Hematopoietic multipotent progenitor cell treated with erythropoietin and hydrocortisone succinate and interleukin-3 and kit ligand, for 8 days (in vitro differentiated cells): ENCODE measurements at places on chromosomes 6 and 20.

DNA sequence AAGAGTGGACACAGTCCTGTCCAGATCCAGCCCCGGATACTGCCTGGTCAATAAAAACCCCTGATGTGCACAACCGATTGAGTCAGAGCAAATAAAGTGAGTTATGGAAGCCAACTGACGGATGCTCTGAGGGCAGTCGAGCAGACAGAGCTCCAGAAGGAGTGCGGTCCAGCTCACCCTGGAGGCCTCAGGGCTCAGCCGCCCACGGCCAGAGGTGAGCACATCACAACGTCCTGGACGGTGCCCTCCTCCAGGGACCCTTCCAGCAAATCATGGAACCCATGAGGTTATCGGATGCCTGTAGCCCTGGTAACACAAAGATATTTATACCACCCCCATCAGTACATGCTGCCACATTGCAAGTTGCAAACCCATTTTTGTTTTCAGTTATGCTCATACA lies 44.0 kb upstream of the SMOC2 start:
- DNase-seq: no peak

DNA sequence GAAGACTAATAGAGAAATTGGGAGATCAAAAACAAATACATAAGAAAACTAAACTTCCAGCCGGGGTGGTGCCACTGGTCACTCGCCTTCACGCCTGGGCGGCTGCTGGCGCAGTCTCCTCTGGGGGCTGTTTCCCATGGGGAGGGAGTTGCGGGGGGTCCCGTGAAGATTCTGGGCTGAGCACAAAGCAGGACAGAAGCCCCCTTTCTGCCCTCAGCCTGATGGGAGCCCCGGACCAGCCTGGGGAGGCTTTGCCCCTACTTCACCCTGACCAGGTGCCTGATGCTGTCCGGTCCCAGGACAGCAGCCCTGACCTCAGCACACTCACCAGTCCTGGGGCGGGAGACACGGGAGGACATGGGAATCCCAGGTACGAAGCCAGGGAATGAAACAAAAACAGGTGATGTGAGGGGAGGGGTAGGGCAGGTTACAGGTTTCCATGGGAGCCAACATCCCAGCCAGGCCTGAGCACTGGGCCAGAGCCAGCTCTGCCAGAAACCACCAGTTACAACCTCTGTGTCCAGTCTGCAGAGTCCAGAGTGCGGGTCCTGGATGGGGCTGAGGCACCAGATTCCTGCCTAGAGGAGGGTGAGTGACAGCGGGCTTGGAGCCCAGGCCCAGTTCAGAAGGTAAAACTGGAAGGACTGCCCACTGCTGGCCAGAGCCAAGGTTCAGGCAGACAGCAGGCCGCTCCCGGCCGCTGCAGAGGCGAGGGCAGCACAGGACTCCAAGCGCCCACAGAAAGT lies 326.4 kb downstream of the TAF4 start:
- no peak for DNase-seq

- no peak for DNase-seq
These were observed 22.6 kb downstream of the MTHFD1L start for GRCh38 chr6:150887978-150888563.

DNA sequence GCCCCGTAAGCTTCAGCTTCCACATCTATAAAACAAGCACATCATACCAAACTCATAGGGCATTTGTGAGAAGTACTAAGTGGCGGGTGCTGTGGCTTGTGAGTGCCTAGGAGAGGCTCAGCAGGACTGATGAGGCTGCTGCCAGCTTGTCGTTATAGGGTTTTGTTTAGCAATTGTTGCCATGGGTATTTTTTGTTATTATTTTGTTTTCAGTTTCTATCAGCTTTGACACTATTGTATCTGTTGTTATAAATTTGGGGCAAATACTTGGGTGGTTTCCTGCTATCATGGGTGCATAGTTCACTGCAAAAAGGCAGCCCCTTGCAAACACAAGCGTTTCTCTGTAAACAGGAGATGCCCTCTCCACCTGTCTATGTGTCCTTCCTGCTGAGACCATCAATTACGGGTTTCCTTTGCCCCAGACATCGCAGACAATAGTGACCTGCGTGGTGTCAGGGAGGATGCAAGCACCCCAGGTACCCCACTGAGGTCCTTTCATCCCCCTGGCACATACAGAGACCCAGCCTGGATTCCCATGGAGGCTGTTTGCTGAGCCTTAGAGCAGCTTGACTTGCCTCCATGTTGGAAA lies 3.1 kb upstream of the CCDC167 start:
- DNase-seq: no peak

GRCh38 chr6:21103626-21104224 lies 489.8 kb upstream of the SOX4 start:
- DNase-seq: no peak

DNA sequence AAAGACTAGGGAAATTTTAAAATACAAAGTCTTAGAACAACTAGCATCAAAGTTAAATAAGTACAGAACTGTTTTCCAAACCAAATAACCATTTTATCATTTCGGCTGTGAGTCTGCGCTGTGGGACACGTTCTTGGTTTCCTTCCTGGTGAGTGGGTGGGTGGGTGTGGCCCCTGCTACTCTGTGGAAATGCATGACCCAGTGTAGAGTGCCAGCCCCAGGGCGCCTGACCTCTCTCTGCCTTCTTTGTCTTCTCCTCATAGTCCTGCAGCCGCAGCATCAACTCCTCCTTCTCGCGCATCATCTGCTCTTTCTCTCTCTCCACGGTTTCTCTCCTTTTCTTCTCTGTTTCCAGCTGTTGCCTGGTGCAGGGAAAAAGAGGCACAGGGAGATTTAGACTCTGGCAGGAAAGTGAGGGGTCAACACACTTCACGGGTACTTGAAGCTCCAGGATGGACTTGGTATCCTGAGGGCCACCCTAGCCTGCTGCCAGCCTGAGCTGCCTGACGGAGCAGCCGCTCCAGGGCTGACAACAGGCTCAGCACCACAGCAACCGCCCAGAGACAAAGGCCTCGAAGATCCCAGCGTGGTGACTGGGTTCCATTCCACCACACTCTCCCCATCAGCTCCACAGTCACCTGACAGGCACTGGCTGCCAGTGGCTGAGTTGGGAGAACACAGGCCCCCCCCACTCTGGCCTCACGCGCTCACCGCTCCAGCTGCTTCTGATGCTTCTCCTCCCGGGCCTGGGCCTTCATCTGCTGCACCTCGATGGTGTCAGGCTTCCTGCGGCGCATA lies 48.4 kb downstream of the EZR start:
- no peak for DNase-seq

DNA sequence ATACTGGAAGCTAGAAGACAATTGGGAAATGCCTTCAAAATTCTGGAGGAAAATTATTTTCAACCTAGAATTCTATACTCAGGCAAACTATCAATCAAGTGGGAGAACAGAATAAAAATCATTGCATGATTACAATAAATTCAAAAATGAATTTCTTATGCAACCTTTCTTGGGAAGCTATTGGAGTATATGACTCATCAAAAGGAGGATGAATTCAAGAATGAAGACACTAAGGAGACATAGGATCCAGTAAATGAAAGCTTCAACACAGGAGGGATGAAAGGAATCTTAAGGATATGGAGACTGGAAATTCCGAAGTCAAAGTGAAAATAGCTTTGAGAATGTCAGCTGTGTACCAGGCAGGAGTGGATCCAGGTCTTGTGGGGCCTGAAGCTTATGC lies 12.6 kb upstream of the UBR2 start:
- no peak for DNase-seq

GRCh38 chr20:25461281-25461650 lies 53.8 kb downstream of the GINS1 start:
- DNase-seq: no peak

GRCh38 chr6:108656836-108657235 lies 96.1 kb downstream of the FOXO3 start:
- DNase-seq: no peak

- no peak for DNase-seq
These were observed 3.7 kb downstream of the ACSS1 start for GRCh38 chr20:25054096-25054820.

DNA sequence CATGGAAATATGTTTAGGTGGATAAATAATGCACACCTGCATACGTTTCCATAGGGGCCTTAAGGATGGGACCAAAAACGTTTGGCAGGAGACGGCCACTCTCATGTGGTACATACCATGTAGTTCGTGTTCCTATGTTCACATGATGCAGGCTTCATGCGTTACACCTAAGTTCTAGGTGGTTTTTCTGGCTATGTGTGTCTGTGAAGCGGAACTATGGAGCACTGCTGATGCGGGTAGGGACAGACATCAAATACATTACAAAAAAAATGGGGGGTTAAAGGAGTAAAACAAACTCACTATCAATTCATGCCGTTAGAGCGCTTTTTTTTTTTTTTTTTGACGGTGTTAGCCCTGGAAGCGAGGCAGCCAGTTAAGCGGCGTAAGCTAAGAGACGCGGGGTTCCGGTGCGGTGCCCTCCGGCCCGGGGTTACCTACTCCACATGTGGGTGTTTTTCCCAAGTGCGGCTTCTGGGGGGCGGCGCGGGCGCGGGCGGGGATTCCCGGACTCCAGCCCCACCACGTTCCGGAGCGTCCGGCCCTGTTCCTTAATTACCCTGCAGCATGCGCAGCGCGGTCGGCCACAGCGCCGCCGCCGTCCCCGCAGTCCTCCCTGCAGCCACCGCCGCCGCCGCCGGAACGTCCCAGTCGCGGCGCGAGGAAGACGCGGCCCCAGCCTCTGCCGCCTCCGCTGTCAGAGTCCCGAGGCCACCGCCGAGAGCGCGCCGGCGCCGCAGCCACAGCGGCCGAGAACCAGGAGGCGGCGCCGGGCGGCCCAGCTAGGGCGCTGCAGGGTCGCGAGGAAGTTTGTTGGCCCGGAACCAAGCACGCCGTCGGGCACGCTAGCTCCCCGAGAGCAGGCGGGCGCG lies 648 bp downstream of the COL19A1 start:
- DNase-seq: peak; percentile 7

- no peak for DNase-seq
These were observed 157.5 kb upstream of the PMEPA1 start for GRCh38 chr20:57867181-57867803.

DNA sequence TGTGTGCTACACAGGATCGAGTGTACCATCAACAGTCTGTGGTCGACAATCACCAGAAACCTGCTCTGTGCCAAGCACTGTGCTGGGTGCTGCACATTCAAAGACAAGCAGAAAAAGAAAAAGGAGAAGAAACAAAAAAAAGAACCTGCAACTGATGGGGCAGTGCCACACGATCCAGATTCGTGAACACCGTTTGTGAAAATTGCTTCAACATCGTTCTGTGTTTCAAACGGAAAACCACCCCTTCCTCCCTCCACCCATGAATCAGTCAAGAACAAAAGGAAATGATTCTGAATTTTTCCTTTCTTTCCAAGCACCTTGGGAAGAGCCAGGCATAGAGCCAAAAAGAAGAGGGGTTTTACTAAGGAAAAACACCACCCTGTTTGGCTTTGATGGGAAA lies 129.2 kb upstream of the ARID1B start:
- no peak for DNase-seq

DNA sequence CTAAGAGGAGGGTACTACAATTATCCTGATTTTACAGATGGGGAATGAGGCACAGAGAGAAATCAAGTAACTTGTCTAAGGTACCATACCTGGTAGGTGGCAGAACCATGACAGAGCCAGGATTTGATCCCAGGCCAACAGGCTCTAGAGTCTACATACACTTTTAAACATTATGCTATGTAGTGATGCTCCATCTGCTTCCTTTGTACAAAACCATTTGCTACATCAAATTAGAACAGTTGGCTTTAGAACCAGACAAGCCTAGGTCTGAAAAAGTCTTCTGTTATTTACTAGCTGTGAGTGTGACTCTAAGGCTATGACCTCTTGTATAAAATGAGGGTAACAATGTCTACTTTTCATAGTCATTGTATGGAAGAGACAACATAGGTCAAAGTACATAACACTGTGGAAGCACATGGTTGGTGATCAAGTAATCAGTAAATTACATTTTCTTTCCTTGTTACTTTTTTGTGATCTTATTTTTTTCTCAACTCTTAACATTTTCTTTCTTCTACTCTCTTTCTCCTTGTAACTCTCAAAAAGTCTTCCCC lies 122.1 kb downstream of the PDSS2 start:
- DNase-seq: no peak

GRCh38 chr6:153117986-153118879 lies 12.8 kb downstream of the RGS17 start:
- peak; percentile 22 for DNase-seq

GRCh38 chr6:85354761-85355618 lies 94.9 kb upstream of the NT5E start:
- peak; percentile 79 for DNase-seq

GRCh38 chr20:19463597-19463996 lies 251.2 kb downstream of the SLC24A3 start:
- no peak for DNase-seq

DNA sequence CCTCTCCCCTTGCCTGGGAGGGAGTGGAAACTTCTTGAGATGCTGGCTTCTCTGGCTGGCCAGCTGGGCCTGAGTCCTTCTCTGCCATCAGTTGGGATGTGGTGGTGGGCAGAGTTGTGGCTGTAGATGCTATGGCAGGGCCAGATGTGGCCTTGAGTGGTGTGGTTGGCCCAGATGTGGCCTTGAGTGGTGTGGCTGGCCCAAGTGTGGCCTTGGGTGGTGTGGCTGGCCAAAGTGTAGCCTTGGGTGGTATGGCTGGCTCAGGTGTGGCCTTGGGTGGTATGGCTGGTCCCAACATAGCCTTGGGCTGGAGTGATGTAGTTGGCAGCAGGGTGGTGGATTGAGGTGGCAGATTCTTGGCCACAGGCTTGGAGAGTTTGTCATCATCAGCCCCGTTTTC lies 36.7 kb downstream of the C6orf132 start:
- DNase-seq: no peak

- DNase-seq: no peak
These were observed 10.0 kb downstream of the REV3L start for GRCh38 chr6:111472933-111473435.

- no peak for DNase-seq
These were observed 348.3 kb downstream of the BCKDHB start for GRCh38 chr6:80454661-80455365.

DNA sequence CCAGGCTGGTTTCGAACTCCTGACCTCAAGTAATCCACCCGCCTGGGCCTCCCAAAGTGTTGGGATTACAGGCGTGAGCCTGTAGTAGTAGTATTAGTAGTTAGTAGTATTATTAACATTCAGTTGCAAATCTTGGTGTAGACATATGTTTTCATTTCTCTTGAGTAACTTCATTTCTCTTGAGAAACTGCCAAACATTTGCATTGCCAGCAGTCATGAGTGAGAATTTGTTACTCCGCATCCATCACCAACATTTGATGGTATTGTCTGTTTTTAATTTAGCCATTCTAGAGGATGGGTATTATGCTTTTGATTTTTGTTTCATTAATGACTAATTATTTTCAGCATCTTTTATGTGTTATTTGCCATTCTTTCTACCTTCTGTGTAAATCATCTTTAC lies 1.5 kb upstream of the ERVFRD-1 start:
- no peak for DNase-seq

DNA sequence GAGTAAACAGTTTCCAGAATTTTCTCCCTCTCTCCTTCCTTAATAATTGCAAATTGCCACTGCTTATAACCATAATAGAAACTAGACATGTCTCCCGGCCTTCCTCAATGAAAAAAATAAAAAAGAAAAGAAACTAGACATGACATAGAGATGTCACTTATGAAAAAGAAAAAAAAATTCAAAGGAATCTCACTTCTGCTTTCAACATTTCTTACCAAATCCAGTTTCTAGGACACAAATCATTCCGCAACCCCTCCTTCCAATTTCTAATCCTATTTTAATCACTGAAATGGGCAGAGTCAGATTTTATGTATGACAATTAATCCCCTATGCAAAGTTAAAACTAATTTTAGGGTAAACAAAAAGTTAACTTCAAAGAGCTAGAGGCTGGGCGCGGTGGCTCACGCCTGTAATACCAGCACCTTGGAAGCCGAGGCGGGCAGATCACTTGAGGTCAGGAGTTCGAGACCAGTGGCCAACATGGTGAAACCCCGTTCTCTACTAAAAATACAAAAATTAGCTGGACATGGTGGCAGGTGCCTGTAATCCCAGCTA lies 40.1 kb upstream of the EEF1A1 start:
- no peak for DNase-seq
